Naive thymus-derived CD4-positive, alpha-beta T cell (primary cell): ENCODE measurements at places on chromosomes 5 and 9.

DNA sequence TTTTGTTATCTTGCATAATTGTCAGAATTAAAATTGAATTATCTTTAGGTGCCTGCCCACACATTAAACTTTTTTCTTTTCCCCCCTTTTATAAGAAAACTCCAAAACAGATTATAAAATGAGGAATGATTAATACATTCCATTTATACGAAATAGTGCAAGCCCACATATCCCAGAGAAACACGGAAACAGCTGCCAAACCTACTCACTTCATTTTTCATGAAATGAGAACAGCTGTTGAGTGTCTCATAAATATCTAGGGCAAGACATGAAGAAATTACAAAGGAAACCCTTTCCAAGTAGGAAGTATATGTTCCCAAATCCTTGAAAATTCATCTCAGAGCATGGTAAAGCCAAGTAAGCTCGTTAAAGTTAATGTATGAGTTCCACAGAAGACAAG, 459.4 kb upstream of the NMUR2 start:
- no peak for DNase-seq

GRCh38 chr9:1917396-1917935, 97.7 kb upstream of the SMARCA2 start:
- no peak for DNase-seq

GRCh38 chr5:66337626-66338226, 193.6 kb downstream of the SREK1 start:
- DNase-seq = no peak

DNA sequence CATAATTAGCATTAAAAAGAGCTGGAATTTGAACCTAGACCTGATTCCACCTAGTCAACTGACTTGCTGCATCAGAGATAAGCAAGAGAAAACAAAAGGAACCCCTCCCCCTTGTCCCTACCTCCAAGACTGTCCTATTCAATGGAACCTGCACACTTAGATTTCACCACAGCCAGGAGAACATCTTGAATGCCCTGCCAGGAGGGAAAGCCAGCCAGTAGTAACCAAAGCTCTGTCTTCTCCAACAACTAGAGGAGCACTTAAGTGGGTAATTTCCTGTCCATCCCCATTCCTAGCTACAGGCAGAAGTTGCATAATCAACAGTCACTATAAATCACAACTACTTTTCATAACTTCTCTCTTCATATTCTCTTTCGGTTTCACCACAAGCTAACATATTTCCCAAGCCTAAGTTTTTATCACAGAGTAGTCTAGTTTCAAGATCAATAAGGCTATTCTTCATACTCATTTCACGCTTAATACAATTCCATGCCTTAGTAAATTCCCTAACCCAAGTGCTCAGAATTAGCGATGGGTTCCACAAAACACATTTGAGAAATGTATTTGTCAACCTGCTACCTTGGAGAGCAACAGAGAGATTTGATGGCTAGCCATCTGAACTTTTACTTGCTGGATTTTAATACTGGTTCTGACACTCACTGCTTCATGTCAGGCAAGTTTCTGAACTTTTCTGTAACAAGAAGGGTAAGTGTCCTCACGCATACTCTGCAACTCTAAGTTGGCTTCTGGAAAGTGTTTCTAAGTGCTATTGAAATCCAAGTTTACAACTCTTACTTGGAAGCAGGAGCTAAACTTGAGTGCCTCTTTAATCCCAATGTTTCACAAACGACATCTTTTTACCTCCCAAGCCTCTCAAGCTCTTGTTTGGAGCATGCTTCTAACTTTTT, 2.0 kb downstream of the DENND1A start:
- no peak for DNase-seq

DNA sequence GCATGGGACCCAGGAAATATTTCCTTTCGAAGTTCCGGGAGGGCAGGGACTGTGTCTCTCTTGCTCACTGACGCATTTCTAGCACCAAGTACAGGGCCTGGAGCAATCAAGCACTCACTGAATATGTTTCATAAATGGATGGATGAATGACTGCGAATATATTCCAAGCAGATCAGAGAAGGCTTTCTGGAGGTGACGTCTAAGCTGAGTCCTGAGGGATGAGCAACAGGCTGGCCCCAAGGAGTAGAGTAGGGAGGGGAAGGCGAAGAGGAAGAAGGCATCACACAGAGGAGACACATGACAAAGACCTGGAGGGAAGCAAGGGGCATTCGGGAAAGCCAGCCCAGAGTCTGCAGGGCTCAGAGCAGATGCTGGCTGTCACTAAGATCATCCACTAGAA, 13.9 kb downstream of the ANXA6 start:
- DNase-seq = no peak

- DNase-seq = no peak
Observed at GRCh38 chr5:9188131-9188530, 357.7 kb downstream of the SEMA5A start.

GRCh38 chr9:125932012-125932411, 184.8 kb downstream of the PBX3 start:
- DNase-seq = no peak

DNA sequence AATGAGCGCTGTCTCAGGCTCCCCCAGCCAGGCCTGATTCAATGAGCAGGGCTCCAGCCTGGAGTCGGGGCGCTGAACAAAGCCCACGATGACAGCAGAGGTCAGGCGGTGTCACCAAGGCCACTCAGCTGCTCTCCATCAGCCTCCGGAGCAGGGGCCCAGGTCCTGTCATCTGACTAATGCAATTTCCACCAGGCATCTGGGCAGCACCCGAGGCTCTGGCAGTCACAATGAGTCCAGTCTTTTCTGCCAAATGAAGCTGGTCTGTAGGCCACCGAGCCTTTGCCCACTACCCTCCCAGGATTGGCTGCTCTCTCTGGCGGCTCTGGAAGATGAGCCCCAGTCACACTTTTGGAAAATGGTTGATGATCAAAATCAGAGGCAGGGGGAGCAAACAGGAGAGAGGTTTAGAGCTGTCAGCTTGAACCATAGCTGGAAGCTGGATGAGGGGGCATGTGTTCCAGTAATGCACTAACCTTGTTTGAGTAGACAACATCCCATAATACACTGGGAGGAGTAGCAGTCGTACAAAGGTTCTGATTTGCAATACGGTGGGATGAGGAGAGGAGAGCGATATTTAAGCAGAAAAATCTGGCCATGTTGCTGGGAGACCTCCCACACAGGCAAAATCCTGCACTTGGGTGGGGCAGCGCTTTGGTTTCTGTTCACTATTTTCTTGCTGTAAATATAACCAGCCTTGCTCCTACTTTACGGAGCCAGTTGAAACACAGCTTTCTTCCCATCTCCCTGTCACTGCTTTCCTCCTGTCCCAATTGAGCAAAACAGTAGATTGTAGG, 306.4 kb upstream of the PANK3 start:
- no peak for DNase-seq

GRCh38 chr9:133643978-133644760, 8.0 kb downstream of the DBH start:
- DNase-seq = no peak

DNA sequence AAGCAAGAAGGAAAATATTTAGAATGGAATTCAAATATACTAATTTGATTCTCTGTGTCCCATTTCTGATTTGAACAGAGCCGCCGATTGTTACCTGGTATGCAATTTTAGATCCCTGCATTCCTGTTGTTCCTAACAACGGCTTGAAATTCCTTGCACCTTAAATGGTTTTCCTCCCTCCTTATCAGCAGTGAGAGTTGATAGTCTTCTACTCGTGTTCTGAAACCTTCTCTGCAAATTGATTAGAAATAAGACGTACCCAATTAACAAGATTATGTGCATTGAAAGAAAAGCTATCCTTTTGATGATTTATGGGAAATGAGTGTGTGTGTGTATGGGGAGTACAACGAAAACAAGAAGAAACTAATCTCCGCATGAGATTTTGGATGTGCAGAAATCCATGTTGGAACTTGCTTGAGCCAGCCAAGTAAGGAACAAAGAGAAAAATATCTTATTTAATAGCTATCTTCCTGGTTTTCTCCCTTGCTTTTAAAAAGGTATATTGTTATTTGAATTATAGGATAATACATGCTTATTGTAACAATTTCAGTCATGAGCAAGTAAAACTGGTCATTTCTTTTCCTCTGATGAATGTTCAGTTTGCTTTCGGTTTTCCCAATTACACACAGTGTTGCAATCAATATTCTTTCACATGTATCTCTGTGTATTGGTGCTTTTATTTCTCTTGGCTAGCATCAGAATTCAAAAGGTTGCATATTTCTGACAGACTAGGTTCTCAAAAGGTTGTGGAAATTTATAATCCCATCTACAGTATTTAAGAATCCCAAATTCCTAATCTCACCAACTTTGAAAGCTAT, 211.1 kb upstream of the ACTBL2 start:
- no peak for DNase-seq
